Uterus (tissue), 4 donors: ENCODE measurements at places on chromosomes 7 and 10. TPM values are rescaled to one million over a fixed set of nuclear protein-coding genes. Genes with fewer than 3 reads are reported as not detected.

The THSD7A gene
- total RNA-seq: 16.4 TPM

The RHBDD2 gene
- total RNA-seq: 2.0 TPM

The CALHM2 gene
- total RNA-seq: 29.7 TPM

The ACSM6 gene
- total RNA-seq: not detected

The ZNF467 gene
- total RNA-seq: 15.4 TPM

The EPHB6 gene
- 21.2 TPM for total RNA-seq

The PLAU gene
- 1.8 TPM for total RNA-seq

The MEOX2 gene
- total RNA-seq: 9.5 TPM

The PITX3 gene
- total RNA-seq: not detected

The INHBA gene
- 6.9 TPM for total RNA-seq

The ANLN gene
- 0.26 TPM for total RNA-seq

The OPN1SW gene
- not detected for total RNA-seq

The ZPBP gene
- total RNA-seq: 0.62 TPM

The RSPH10B gene
- not detected for total RNA-seq

The KAZALD1 gene
- 34.6 TPM for total RNA-seq

The DDC gene
- total RNA-seq: not detected

The LLCFC1 gene
- total RNA-seq: not detected

The DDIT4 gene
- total RNA-seq: 167 TPM

The PTER gene
- total RNA-seq: 12.7 TPM
